Fibroblast of skin of scalp (primary cell): ENCODE measurements at places on chromosomes 5 and 9.

GRCh38 chr9:91207729-91208418 is 153.8 kb downstream of the AUH start:
- DNase-seq = peak; percentile 55

DNA sequence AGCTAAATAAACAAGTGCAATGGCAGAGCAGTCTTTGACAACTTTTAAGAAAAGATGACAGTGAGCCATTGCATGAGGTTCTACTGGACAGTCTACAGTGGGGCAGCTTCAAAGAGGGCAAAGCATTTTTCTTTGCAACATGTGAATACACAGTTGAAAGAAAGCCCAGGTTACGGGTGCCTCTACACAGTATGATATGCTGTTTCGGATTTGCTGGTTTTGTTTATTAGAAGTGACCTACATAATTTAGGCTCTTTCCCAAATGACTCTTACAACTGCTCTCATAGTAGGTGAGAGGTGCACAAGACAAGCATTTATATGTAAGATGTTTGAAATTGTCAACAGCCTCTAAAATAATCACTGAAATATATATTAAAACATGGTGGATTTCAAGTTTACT is 62.4 kb downstream of the MEF2C start:
- no peak for DNase-seq

- no peak for DNase-seq
Measured at GRCh38 chr9:124347206-124347967, 67.9 kb downstream of the PSMB7 start.

- peak; percentile 5 for DNase-seq
Measured at GRCh38 chr5:162512935-162513565, 445.5 kb downstream of the GABRG2 start.

GRCh38 chr5:128538250-128539037 is 399 bp upstream of the FBN2 start:
- DNase-seq = peak; percentile 96

DNA sequence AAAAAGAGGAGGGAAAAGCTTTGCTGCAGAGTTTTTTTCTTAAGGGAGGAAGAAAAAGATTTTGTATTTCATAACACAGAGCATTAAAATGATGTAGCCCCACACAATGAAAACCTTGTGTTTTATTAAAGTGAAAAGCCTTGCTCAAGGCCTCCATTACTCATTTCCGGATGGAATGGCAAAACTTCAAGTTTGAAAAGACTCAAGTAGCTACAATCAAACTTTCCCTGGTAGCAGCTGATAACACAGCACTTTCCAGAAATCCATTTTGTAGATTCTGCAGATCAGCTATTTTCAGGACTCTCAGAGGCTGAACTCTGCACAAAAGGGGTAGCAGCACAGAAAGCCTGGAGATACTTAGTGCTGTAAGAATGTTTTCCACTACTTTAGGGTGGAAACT is 374.8 kb downstream of the NFIB start:
- peak; percentile 75 for DNase-seq

DNA sequence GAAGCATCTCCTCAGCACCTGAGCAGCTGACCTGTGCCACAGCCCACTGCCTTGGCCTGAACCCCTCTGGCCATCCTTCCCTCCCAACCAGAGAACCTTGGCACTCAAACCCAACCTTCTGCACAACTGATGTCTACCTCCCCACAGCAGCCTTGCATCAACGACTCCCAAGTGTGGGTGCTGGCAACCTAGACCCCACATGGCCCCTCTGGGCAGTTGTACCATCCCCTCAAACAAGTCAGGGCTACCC is 10.3 kb downstream of the SEPTIN8 start:
- no peak for DNase-seq

DNA sequence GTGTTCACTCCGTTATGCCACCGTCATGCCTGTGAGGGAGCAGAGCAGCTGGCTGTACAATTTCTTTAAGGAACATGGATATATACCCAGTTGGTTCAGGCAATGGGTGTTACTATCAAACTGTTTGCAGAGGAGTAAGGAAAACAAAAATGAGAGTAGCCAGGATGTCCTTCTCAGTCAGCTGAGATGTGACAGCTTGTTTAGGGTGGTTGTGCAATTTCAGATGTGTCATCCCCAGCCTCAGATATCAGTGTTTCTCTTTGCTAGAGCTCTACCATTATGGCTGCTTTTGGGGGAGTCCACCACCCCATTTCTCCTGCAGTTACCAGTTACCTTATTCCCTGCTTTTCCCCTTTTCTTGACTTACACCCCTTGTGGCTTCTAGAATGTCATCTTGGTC is 135.2 kb upstream of the SLC24A2 start:
- no peak for DNase-seq

GRCh38 chr9:18675332-18675731 is 201.4 kb downstream of the ADAMTSL1 start:
- DNase-seq = no peak

DNA sequence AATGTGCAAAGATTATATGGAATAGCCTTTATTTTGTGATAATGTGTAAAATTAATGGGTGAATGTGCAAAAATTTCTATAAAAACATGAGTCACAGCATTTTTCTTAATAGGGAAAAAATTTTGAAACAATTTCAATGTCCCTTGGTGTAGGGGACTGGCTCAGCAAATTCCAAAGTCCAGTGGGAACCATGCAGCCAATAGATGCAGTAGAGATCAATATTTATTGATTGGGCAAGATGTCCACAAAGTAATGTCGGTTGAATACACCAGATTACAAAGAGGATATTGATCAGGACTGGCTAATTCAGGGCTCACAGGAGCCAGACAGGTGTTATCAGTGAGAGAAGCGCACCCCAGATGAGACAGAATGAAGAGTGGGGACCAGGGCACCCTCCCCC is 62.5 kb downstream of the AMBP start:
- DNase-seq = no peak

DNA sequence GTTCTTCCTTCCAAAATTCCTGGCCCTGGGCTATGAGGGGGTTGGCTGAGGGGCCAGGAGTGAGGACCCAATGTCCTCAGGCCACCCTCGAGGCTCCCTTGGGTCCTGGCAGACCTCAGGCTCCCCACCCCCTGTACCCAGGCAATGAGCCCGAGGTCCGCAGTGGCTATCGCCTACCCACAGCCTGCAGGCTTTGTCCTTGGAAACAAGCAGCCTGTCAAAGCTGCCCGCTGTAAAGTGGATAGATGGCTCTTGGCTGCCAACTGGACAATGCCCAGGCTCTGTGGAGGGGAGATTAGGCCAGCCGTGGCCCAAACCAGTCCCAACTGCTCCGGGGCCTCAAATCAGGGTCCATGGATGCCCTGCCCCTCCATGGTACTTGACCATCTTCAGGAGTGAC is 2.2 kb upstream of the ADGRD2 start:
- DNase-seq = no peak

DNA sequence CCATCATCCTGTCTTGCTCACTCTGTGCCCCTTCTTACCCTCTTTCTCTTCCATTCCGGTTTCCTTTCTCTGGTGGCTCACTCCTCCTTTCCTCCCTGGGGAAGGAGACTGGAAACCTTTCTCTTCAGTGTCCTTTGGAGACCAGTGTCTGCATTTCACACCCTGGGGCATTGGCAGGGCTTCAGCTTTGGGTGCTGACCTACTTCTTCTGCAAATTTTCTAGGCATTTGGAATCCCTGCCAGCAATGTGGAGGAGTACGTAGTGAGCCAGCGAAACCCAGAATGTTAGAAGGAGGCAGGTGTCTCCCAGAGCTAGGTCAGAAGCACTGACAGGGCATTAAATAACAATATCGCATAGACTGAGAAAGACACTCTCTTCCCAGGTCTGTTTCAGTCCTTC is 122.2 kb downstream of the SLC28A3 start:
- DNase-seq = no peak

- no peak for DNase-seq
Measured at GRCh38 chr9:22590336-22591033, 143.9 kb downstream of the DMRTA1 start.

DNA sequence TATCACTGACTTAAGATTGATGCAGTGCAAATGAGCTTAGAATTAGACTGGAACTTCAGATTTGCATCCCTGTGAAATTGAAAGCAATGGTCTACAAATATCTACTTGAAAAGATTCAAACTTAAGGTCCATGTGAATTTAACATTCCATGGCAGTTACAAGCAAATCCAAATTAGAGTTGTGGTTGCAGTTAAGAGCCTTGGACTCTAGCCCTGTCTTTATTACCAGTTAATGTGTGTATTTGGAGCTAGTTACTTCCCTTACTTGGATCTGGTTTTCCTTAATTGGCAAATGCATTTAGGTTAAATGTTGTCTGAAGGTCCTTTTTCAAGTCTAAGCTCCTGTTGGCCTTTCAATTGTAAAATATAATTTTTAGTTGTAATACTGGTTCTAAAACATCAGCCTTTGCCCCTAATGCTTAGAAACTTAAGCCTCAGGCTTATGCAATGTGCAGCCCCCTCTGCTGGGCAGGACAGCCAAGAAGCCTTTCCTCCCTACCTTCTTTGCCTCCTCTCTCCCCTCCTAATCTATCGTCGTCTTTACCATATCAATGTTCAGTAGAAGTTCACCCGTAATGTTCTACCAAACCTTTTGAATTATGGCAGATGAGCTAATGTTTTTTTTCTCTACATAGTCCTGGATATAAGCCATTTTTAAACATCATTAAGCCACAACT is 59.5 kb downstream of the ERMP1 start:
- no peak for DNase-seq

DNA sequence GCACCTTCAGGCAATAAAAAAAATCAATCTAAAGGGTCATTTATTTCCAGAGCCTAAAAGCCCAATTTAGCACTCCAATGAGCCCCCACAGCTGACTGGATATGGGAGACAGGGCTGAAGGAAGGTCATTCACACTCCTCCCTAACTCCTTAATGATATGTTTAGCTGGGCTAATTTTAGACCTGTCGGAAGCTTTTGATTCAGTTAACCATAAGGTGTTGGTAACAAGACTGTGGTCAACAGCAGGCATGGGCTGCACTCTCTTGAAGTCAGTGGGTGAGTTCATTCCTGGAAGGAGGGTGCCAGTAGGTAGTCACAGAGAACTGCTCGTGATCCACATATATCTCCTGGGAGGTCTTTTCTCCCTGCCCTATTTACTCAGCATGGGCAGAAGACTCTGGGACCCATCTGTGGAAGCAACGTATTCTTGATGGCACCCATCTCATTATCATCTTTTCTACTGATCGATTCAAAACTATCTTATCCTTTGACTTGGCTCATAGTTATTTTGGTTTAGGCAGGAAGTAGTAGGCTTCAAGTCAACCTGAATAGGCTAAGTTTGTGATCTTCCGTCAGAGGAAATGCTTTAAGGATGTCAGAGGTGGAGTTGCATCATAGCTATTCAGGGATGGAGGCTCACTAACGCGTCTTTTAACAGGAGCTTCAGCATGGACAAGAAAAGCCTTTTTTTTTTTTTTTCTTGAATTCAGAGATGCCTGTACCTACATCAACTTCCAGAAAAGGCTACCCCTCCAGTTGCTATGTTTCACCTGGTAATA is 367.7 kb upstream of the SLC30A5 start:
- no peak for DNase-seq

GRCh38 chr9:2791246-2791645 is 52.6 kb downstream of the PUM3 start:
- DNase-seq = no peak

DNA sequence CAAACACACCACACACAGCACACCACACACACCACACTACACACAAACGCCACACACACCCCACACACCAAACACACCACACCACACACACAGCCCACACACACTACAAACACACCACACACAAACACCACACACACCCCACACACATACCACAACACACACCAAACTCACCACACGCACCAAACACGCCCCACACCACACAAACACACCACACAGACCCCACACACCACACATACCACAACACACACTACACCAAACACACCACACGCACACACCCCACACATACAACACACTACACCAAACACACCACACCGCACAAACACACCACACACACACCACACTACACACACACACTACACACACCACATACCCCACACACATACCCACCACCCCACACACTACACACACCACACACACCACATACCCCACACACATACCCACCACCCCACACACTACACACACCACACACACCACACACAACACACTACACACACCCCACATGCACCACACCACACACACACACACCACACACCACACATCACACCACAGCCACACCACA is 151.2 kb downstream of the ERCC6L2 start:
- DNase-seq = no peak

DNA sequence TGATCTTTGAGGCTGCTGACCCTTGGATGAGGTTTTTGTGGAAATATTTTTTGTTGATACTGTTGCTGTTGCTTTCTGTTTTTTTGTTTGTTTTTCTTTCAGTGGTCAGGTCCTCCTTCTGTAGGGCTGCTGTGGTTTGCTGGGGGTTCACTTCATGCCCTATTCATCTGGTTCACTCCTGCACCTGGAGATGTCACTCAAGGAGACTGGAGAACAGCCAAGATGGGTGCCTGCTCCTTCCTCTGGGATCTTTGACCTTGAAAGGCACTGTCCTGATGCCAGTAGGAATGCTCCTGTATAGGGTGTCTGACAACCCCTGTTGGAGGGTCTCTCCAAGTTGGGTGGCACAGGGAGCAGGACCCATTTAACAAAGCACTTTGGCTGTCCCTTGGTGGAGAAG is 67.0 kb upstream of the ACTBL2 start:
- no peak for DNase-seq

GRCh38 chr9:104805441-104805840 is 41.5 kb downstream of the NIPSNAP3B start:
- no peak for DNase-seq

DNA sequence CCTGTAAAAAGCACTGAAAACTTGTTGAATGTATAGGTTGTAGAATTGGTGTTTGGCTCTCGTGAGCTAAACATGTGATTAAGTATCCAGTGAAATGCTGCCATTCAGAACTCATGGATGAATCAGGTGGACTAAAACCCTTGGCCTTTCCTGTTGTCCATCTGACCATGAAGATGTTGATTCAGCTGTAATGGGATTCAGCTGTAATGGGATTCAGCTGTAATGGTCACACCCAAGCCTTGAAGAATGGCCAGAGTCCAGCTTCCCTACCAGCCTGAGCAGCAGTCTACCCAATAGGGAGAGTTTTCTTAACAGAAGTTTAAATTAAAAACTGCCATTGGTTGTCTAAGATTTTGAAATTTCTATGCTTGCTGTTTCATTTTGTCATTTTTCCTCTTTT is 18.1 kb downstream of the MAMDC2 start:
- DNase-seq = no peak

DNA sequence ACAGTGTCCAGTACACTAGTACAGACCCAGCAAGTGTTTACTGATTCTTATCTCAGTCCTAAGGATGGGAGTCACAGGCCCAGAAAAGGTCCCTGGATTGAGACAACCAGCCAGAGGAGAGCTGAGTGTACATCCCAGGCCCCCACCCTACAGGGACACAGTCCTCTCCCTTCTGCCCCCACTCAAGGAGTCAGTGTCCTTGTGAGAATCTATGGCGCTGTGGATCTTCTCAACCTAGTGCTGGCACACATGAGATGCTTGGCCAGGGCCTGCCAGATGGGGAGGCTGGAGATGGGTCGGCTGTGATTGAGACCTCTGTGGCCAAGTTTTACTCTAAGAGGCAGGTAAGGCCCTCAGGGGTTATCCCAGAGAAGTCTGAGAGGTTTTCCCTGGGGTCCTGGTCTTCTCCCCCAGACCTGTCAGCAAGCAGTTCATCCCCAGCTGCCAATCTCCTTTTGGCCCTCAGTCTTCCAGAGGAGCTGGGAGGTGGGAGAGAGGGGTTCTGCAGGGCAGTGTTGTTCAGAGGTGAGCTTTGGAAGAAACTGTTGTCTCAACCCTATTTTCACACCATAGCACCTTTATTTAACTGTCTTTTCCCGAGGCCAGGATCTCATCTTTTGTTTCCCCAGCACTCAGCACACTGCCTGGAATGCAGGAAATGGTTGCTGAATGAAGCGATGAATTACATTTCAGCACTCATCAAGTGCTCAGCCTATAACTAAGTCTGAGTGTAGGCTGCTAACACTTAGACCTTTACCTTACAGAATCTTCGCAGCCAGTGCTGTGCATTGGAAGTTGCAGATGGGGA is 3.2 kb upstream of the NSD1 start:
- DNase-seq = peak; percentile 46
